ENCODE measurements at places on chromosomes 3 and 15.

DNA sequence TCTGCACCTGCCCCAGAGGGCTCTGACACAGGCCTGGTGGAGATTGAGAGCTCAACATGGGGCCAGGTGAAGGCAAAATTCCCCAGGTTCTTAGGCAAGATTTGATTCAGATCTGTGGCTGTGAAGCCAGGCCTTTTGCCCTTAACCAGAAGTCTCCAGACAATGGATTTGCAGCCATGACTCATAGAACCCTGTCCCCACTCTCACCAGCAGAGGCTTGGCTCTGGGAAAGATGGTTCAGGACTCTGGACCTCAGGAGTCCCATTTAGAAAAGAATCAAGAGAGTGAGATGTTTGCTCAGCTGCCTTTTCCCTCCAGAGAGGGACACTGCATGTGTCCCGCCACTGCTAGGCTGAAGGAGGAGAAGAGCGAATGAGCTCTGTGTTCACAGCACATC is 361.4 kb upstream of the ICE2 start:
- peak; percentile 26 for DNase-seq

DNA sequence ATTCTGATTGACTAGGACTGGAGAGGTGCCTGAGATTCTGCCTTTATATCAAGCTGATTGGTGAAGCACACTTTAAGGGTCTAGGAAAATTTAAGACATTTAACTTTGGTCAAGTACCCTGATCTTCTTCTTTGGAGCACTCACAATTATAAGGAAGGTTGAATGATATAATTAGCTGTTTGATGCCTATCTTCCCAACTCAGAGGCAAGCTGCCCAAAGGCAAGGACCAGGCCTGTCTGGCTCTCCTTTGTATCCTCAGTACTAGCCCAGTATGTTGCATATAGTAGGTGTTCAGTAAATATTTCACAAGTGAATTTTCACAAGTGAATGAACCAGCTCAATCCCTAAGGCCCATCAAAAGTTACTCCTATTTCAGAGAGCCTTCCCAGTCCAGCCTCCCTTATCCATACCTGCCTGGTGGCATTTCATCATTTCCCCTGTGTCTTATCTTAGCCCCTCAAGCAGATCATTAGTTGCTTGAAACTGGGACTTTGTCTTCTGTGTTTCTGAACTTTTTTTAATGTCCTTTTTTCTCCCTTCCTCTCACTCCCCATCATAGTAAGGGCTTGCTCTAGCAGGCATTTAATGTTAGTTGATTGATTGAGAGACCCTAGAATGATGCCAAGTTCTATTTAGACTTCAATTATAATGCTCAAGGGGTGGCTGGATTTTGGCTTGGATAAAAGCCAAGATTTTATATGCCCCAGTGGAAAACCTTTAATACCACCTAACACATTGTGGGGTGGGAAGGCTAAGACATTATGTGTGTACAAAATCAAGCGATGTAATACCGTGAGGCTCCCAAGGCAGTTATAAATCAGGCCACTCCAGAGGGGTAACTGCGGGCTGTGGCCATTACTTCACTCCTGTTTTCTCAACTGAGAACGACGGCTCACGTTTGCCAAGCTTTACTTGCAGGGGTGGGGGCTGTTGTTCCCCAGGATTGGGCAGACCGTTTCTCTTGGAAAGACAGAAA is 43.2 kb upstream of the BOC start:
- DNase-seq: no peak

GRCh38 chr3:73719861-73720260 is 95.1 kb upstream of the PDZRN3 start:
- DNase-seq: no peak

DNA sequence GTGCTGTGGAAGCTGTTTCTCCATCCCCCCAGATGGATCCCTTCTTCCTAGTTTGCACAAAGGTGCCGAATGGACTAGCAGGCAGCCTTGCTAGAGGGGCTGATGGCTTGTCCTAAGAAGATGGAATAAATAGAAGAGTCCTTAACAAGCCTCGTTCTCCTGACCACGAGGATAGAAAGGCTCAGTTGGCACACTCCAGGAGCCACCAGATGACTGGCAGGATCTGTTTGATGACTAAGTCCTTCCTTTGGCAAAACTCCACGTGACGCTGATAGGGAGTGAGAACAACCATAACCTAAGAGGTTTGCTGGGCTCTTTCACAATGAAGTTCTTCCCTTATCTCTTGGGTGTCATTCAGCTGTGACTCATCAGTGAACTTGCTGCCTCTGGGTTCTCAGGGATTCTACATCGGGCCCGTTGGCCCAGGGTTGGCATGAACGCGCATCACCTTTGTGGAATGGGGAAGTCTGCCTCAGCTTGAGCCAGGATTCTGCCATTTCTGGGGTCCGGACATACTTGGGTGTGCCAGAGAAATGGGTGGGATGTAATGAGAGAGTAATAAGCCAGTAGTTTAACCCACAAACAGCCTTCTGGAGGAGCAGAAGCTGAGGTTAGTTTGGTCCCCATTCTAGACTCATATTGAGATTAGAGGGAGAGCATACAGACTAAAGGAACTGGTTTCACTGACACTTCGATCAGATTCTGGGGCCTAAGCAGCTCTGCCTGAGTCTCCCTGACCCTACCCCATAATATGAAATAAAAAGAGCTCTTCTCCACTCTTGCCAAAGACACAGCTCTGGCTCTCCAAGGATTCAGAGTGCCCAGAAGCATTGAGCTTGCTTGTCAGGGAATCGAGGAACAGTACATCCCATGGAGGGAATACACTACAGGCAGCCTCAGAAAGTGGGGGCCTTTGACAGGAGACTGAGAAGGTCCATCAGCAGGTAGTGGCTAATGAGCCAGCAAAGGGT is 2.0 kb upstream of the MELTF start:
- DNase-seq: peak; percentile 97

DNA sequence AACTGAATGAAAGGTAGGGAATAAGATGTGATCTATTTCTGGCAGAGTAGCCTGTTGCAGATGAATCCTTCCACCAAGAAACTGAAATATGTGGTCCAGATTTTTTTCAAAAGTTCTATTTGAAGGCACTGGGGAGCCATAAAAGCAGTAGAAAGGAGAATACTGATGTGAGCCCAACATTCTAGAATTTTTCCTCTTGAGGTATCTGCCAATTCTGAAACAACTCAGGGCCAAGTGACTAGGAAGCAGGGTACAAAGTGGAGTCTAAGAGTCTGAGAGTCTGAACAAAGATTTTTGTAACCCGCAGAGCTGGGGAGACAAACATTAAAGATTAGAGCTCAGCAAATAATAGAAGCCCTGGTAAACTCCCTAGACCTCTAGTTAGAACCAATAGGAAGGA is 58.3 kb upstream of the SLCO3A1 start:
- DNase-seq: no peak

- peak; percentile 49 for DNase-seq
Measured at GRCh38 chr15:64897345-64897985, 14.2 kb upstream of the ANKDD1A start.

- peak; percentile 51 for DNase-seq
Measured at GRCh38 chr15:48975472-48976419, 12.0 kb upstream of the SHC4 start.

DNA sequence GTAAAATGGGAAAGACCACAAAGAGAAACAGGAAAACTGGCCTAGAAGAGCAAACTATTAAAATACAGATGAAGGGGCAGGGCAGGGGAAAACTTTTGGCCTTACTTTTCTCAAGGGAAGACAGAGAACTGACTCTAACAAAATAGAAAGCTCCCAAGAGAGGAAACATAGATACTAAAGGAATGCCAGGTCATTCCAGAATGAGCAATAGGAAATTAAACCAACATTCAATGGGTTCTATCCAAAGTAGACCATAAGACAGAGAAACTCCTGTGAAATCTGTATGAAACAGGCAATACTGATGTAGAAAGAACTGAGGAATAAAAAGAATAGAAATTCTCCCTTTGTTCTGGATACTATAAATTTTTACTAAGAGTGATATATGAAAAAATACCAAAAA is 491.8 kb downstream of the MECOM start:
- DNase-seq: no peak

DNA sequence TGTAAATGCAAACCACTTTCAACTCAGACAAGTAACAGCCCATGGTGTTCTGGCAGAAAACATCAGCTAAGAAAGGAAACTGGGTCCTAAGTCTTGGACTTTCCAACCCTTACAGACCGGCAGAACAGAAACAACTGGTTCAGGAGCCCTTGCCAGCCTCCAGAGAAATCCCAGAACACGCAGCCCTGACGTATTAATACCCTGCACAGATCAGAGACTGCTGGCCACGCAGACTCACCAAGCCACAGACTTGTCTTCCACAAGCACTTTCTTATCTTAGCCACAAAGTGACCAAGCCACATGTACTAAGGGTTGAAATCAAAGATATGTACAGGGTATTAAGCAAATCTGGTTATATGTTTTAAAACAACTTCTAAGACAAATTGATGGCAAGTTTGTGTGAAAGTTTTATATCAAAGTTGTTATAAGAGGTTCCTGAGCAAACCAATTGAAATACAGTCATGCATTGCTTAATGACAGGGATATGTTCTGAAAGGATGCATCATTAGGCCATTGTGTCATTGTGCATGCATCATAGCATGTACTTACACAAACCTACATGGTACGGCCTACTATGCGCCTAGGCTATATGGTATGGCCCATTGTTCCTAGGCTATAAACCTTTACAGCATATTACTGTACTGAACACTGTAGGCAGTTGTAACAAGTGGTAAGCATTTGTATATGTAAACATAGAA is 36.8 kb downstream of the BTD start:
- no peak for DNase-seq

DNA sequence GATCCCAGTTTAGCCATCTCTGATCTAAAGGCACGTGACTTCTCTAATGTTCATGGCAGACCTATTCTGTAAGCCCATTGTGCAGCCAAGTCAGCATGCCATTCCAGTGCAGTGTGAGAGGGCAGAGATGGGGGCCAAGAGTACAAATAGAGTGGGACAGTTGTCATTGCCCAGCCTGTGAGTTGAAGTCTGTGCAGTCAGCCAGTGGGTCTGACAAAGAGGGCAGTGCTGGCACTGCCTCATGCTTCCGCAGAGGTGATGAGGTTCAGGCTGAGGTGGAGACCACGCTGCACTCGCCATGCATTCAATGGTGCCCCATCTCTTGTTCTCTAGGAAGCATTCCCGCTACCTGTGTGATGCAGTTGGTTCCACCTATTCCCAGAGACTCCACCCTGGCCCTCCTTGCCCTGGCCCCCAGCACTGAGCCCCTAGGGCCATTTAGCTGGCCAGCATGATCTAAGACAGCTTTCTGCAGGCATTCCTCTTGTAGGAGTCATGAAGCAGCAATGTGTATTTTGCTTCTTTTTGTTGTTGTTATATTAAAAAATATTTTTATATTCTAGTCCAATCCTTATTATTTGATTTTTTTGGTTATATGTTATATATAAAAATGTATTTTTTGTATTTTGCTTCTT is 3.7 kb downstream of the MRAS start:
- no peak for DNase-seq

GRCh38 chr3:196670339-196670738 is 30.8 kb downstream of the NRROS start:
- no peak for DNase-seq

DNA sequence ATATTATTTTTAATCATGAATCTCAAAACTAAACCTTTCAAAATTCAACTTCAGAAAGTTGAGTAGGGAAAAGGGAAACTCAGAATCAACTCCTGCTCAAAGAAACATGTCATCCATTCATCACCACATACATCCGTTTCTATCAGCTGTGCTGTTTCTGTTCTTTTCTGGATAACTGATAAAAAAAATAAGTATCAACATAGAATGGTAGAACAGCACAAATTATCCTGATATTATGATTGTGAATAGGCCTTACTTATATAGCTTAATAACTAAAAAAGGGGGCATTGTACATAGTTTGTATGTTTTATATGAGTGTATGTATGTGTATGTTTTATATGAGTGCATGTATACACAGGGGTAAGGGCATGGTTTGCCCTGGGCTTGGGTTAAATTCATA is 3.1 kb downstream of the TM4SF1 start:
- DNase-seq: no peak

DNA sequence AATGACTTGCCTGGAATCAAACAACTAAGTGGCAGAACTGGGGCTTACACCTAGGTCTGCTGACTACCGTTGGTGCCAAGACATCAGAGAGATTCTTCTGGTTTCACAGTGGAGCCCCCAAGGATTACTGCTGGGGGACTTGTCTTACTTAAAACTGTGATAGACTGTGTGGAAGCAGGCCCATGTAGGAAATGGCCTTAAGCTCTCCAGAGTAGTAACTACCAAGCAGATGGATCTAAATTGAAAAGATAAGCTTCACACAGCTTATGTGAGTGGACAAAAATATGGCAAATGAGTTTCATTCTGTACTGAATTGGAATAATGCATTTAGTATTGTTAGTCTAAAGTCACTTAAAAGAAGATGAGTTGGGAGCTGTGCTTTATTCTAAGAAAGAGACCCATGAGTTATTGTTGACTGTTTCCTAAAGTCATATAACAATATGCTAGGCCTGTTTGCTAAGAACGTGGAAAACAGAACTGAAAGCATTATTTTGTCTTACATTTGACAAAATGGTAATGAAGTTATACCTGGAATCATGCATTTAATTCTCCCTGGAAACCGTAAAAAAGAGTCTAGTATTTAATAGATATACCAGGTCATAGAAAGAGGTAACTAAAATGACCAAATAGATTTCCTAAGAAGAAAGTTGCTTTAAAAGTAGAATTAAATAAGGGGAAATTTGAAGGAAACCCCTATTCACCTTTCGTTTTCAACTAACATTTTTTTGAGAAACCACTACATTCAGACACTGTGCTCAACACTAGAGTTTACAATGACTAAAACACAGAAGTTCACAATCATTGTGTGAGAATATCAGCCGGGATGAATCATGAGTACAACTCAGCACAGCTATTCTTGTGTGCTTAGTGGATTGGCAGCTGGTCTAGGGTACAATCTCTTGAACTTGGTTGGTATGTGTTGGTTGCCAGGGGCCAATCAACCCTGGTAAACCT is 13.0 kb upstream of the MAPK6 start:
- no peak for DNase-seq

DNA sequence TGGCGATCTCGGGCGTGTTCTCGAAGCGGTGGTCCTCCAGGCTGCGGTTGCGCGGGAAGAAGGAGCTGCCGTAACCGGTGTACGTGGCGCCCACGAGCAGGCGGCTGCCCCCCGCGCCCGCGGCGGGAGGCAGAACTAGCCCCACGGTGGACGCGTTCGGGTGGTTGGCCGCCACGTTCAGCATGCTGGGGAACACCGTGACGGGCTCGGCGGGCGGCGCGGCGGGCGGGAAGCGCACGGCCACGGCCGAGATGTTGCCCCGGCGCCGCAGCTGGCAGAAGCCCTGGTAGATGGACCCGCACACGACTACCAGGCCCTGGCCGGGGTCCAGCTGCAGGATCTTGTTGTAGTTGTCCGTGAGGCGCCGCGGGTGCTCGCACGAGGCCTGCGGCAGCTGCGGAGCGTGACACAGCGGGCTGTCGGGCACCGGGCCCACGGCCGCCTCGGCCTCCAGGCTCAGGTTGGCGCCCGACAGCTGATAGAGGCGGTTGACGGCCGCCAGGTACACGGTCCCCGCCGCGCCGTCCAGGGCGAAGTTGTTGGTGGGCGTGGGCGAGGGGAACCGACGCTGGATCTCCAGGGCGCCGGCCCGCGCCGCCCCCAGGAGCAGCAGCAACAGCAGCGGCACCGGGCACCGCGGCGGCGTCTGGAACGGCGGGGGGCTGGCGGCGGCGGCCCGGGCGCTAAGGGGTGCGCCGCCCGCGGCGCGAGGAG is 397 bp downstream of the PLXND1 start:
- DNase-seq: peak; percentile 85

GRCh38 chr3:101643861-101644613 is 32.9 kb downstream of the ZBTB11 start:
- DNase-seq: no peak
